ENCODE measurements at places on chromosomes 16 and 17.

DNA sequence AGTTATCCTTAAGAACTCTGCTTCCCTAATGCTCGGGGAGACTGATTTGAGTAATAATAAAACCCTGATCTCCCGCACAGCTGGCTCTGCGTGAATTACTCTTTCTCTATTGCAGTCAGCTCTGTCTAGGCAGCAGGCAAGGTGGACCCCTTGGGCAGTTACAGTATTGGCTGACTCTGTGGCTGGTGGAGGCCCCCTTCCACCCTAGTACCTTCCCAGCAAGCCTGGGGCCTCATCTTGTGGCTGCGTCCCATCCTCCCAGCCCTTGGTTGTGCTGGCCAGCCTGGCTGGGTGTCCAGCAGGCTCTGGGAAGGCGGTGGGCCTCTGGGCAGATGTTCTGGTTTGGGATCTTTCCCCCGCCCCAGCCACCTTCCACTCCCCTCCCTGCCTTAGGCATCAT is 44.5 kb downstream of the CFAP20 start:
- no peak for DNase-seq

GRCh38 chr16:49345829-49346228 is 27.8 kb upstream of the C16orf78 start:
- DNase-seq: no peak

GRCh38 chr16:30853758-30854157 is 40.1 kb downstream of the BCL7C start:
- DNase-seq: peak; percentile 6

DNA sequence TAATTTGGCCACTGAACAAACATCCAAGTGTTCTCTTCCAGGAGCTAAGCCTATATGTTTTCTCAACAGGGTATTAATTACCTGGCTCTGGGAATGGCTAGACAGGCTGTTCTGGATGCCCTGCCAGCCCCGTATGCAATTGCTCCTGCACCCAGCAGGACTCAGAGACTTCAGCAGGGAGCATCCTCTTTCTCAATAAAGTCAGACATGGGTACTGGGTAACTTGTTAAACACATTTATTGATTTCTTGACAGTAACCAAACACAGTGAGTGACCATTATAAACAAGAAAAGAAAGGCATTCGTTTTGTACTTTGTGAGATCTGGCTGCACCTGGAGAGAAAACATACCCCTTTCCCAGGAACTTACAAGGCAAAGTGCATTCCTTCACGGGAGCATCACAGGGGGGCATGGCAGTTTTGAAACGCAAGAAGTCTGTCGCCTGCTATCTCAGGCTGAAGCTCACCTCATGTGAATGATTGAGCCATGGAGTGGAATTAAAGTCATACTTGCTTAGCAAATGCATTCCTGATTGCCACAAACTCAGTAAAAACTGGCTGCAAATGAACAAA is 369.8 kb downstream of the UTP18 start:
- DNase-seq: no peak

GRCh38 chr16:60582528-60582927 is 1453.7 kb downstream of the CDH8 start:
- DNase-seq: no peak

- DNase-seq: no peak
Measured at GRCh38 chr17:17527534-17527933, 31.3 kb upstream of the RASD1 start.

- peak; percentile 98 for DNase-seq
Measured at GRCh38 chr16:77723108-77723514, 797 bp downstream of the NUDT7 start.

- DNase-seq: no peak
Measured at GRCh38 chr16:63373744-63374143, 1337.5 kb upstream of the CDH8 start.

DNA sequence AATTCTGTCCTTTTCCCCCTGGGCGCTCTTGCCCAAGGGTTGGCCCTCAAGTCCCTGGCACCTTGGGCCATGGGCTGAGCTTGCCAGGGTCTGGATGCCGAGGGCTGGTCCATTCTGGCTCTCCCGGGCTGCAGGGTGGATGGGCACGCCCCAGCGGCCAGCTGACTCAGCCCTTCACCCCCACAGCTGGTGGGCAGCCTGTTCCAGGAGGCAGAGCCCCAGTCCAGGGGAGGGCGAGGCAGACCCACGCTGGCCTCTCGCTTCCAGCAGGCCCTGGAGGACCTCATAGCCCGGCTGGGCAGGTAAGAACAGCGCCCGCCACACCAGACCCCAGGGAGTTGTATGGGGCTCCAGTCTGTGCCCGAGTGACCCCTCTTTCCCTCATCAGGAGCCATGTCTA is 15.0 kb downstream of the MYO15B start:
- no peak for DNase-seq

- peak; percentile 74 for DNase-seq
Measured at GRCh38 chr17:76385892-76386786, 1.7 kb downstream of the SPHK1 start.

GRCh38 chr17:6429266-6429665 is 5.7 kb downstream of the AIPL1 start:
- no peak for DNase-seq

GRCh38 chr16:82082543-82083244 is 47.6 kb downstream of the HSD17B2 start:
- DNase-seq: peak; percentile 14

GRCh38 chr17:7204828-7205461 is 14.7 kb downstream of the DLG4 start:
- peak; percentile 63 for DNase-seq

- DNase-seq: peak; percentile 71
Measured at GRCh38 chr16:85882181-85882810, 16.7 kb upstream of the IRF8 start.

GRCh38 chr17:77535892-77536291 is 395.1 kb downstream of the SEC14L1 start:
- DNase-seq: no peak

Data from MV-4-11 (cell line).